RWPE1 (cell line): ENCODE measurements at places on chromosomes 6 and 20.

DNA sequence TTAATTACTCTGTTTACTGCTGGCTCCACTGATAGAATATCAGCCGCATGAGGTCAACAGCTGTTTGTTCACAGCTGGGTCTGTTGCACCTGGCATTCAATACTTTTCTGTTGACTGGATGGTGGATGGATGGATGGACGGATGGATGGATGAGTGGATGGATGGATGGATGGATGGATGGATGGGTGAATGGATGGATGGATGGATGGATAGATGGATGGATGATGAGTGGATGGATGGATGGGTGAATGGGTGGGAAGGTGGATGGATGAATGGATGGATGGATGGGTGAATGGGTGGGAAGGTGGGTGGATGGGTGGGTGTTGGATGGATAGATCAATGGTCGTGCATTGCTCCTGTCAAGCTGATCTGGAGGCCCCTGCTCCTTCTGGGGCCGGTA, 422.2 kb upstream of the SULF2 start:
- no peak for DNase-seq

DNA sequence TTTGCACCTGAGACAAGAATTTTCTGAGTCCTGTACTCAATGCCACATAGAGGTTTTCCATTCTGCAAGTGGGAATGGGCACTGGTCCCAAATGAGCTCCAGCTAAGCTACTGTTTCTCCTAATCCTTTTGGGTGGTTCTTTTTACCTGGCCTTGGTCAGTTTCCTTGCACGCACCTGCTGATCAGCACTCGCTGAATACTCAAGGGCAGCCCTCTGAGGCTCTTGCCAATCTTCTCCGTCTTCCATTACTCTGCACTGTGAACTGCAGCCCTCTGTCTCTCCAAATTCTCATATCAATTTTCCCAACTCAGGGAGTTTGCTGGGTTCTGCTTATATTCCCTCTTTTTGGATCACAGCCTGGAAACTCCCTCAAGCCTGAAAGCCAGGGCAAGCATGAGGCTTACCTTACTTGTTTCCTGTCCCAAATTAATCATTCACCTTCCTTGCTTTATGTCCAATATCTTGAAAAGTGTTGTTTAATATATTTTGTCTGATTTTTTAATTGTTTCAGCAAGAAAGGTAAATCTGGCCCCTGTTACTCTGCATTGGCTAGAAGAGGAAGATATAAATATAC, 138.0 kb upstream of the TBX18 start:
- no peak for DNase-seq

DNA sequence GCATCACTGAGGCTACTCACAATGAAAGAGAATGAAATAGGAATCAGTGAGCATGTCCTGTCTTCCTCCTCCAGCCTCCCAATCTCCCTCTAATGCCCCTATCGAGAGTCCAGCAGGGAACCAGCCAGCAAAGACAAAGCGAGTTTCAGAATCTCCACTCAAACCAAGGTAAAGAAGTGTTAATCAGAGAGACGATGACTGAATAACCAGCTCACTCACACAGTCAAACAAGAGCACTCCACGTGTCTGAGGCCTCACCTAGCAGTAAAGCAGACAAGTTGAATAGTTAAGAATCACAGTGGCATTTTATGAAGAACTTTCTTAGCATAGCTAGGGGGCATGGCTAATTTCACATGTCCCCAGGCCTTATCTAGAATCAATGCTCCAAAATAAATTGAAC, 3.3 kb upstream of the TREM1 start:
- no peak for DNase-seq

- DNase-seq = no peak
These were observed 322.7 kb upstream of the NOX3 start for GRCh38 chr6:155778336-155778735.

GRCh38 chr6:116697480-116697879, 16.5 kb downstream of the KPNA5 start:
- DNase-seq = no peak
